ENCODE measurements at places on chromosomes 16 and 17.
A peak's percentile ranks its signal among the peaks of the same experiment; 100 is the strongest.

- no peak for DNase-seq
Observed at GRCh38 chr17:57584050-57584551, 161.0 kb downstream of the CCDC182 start.

DNA sequence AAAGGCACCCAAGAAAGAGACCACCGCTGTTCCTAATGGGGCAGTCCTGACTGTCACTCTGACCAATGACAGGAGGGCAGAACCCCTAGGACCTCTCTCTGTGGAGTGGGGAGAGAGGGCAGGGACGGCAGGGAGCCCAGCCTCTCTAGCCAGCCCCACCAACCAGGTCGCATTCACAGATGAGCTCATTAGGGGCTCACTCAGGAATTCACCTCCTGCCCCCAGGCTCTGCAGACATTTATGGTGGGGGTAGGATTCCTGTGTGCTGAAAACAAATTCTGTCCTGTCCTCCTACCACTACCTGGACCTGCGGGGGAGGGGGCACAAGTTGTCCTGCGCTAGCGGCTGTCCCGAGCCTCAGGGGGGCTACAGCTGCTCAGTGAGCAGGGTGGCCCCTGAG, 27.7 kb upstream of the GPRC5C start:
- DNase-seq = no peak

DNA sequence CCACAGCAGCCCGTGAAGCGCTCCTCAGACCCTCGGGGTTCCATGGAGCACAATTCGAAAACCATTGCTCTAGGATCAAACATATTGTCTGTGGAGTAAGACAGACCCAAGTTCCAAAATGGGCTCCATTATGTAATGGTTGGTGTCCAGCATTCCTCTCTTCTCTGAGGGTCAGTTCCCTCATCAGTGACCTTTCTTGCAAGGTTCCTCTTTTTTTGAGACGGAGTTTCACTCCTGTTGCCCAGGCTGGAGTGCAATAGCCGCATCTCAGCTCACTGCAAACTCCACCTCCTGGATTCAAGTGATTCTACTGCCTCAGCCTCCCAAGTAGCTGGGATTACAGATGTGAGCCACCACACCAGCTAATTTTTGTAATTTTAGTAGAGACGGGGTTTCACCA, 28.4 kb downstream of the PLXDC1 start:
- no peak for DNase-seq

- peak; percentile 23 for DNase-seq
Observed at GRCh38 chr17:66200685-66201092, 8.8 kb upstream of the CEP112 start.

GRCh38 chr17:76683921-76684745, 26.6 kb downstream of the MXRA7 start:
- DNase-seq = no peak

DNA sequence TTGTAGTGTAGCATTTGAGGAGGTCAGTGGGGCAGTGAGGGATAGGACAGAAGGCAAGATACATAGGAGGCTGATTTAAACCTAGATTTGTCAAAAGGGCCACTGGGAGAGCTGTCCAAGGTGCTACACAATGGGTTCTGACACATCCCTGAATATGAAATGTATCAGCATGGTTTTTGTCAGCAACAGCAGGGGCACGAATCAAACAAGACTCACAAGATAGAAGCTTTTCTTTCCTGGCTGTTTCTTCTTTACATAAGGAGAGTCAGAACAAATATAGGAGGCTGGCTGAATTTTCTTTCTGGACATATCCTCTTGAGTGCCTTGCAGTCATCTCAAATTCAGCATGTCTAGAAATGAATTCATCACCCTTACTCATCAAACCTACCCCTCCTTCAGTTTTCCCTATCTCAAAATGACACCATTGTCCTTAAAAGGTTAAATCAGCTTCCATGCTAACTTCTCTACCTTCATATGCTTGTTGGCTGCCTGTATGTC, 130.5 kb downstream of the NPIPB5 start:
- no peak for DNase-seq

GRCh38 chr16:20904507-20905081, 4.0 kb downstream of the LYRM1 start:
- no peak for DNase-seq

DNA sequence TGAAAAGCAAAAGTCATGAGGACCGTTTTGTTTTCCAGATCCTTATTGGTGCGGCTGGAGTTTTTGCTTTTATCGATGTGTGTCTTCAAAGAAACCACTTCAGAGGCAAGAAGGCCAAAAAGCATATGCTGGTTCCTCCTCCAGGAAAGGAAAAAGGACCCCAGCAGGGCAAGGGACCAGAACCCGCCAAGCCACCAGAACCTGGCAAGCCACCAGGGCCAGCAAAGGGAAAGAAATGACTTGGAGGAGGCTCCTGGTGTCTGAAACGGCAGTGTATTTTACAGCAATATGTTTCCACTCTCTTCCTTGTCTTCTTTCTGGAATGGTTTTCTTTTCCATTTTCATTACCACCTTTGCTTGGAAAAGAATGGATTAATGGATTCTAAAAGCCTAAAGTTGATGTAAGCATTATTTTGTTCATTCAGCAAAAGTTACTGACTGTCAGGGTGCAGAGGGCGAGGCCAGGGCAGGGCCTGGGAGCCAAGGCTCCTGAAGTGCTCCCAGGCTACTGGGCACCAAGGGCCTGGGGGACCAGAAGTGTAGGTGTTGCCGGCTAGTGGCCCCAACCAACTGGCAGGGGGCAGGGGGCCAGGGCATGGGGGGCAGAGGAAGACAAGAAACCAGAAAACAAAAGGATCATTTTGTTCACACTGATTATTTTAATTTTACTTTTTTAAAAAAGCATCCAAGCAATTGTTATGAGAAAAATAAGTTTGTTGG, 8.8 kb downstream of the CMTM2 start:
- no peak for DNase-seq

DNA sequence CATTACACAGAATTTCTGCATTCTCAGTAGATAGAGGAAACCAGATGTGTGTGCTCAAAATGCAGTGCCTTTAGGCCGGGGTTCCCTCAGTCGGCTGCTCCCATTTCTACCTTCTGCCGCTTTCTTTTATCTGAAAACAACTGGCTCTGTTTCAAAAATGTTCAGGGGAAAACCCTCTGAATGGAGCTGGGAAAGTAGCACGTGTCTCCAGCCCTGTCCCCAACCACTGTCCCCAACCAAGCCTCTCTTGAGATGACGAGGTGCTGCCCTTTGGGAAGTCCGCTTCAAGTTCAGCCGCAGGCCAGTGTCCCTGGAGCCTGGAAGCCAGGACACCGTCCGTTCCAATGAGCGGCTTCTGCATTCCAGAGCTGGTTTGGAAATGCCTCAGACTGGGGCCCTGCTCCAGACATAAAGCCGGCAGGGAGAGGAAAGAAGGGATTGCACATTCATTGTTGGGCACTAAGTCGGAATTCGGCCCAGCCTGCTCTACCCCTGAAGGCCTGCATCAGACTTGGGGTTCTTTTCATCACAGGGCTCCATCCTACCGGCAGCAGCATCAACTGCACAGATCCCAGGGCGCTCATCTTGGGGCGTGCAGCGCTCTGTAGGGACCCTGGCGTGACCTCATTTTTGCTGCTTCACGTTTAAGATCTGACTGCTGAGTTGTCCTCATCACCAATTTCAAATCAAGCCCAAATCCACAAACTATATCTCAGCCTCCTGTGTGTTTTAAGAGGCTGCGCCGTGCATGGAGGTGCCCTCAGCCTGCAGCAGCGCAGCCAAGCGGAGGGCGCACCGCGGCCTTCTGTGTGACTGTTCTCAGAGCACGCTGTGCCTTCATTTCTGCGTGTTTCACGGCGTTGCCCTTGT, 111.3 kb downstream of the BANP start:
- DNase-seq = no peak

DNA sequence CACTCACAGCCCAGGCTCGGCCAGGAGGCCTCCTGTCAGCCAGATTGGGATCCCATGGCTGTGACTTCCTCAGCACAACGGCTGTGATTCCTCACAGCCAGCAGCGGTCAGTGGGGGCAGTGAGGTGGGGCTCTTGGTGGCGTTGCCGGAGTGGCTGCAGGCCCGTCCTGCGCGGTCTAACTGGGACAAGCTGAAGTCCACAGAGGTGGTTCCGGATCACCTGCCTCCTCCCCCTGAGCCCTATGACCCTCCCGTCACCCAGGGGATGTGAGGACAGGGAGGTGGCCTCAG, 34.4 kb upstream of the MLKL start:
- no peak for DNase-seq

DNA sequence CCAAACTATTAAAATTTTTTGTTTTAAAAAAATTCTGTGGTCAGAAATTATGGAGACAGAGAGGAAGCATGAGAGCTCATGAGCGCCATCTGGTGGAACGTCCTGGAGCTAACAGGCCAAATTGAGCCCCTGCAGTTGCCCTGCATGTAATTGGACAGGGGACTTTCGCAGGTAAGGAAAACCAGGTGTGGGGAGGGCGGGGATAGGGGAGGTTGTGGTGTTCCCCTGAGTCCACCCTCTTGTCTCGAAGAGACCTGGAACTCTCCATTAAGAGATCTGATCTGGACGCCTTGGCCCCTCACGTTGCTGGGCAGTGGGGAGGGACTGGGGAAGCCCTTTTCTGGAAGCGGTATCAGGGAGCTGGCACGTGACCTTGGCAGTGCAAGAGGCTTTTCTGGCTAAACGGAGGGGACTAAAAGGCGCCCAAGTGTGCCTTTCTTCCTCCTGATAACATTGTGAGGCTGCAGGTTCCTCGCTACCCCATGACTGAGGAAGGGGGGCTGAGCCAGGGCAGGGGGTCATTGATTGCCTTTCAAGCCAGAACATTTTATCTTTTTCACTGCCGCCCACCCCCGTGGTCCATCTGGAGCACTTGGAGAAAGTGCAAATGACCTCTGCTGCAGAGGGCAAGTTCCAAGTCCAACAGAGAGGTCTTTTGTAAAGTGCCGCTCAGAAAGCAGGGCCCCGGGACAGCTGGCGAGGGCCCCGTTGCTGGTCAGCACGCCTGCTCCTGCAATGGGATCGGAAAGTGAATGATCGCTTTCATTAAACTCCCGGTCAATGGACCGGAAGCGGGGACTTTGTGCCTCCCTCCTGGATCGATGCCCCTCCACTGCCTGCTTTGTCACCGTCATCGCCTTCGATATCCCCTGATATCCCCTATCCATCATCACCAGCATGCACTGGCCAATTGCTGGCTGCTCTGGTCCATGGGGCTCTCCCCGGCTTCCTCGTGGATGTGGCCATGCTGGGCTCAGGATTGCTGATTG, 18.4 kb downstream of the PDILT start:
- no peak for DNase-seq

DNA sequence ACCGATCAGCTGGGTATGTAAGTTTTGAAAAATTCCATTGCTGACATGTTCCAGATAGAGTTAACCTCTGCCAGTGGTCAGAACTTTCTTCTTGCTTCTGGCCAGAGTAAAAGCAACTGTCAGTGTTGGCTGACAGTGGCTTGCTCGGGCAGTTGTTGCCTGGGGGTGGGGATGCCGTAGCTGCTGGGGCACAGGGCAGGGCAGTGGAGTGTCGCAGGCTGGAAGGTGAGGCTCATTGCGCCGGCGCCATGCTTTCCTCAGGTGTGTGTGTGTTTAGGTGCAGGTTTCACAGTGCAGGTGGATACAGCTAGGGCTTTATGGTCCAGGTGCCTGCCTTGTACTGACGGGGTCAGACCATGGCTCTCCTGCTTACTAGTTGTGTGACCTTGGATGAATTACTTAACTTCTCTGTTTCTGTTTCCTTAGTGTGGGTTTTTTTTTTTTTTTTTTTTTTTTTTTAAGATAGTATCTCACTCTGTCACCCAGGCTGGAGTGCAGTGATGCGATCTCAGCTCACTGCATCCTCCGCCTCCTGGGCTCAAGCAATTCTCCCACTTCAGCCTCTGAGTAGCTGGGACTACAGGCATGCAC, 156.4 kb downstream of the SNX29 start:
- DNase-seq = no peak

- DNase-seq = no peak
Observed at GRCh38 chr16:8931859-8932258, 31.8 kb downstream of the USP7 start.

DNA sequence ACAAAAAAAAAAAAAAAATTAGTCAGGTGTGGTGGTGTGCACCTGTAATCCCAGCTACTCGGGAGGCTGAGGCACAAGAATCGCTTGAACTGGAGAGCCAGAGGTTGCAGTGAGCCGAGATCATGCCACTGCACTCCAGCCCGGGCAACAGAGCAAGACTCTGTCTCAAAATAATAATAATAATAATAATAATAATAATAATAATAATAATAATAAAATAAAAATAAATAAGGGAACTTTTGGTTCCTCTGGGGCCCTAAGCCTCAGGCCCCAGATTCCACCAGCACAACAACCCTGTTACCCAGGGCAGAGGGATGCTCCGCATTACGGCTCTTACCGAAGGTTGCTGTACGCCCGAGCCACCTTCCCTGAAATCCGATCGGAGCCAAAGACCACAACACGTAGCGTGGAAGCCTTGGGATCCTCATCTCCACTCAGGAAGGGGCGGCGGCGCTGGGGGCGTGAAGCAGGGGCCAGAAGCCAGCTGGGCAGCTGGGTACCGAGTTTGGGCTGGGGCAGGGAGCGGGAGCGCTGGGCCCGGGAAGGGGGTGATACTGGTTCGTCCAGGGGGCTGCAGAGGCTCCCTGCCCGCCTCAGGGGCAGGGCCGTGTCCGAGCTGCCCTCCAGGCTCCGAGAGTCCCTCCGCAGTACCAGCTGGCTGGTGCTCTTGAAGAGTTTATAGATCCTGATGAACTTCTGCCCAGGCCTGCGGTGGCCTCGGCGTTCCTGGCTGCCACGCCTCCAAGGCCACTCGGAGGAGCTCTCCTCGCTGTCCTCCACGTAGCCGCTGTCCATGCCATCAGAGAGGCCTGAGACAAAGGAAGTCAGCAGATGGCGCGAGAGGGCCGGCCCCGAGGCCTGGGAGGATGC, 20.6 kb upstream of the PIK3R6 start:
- DNase-seq = peak; percentile 62

DNA sequence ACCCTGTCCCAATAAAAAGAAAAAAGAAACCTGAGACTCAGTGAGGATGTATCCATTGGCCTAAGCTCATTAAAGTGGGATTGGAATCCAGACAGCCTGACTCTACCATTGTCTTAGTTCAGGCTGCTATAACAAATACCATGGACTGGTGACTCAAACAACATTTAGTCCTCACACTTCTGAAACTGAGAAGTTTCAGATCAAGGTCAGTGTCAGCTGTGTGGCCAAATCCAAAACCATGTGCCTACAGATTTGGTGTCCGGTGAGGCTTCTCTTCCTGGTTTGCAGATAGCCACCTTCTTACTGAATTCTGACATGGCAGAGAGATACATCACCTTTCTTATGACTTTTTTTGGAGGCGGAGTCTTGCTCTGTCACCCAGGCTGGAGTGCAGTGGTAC, 53.3 kb upstream of the KDM8 start:
- DNase-seq = no peak

All from SHP77 (cell line).